ENCODE measurements at places on chromosomes 5 and 9. TPM values are rescaled to one million over a fixed set of nuclear protein-coding genes. Genes with fewer than 3 reads are reported as not detected.

ADAMTS6 gene
- total RNA-seq = 11.5 TPM

SYK gene
- total RNA-seq = 55.9 TPM

PTPN3 gene
- total RNA-seq = 2.8 TPM

PCDHB14 gene
- total RNA-seq = 0.38 TPM

PRRX2 gene
- total RNA-seq = 1.3 TPM

CTXN3 gene
- not detected for total RNA-seq

FAM221B gene
- under 0.01 TPM for total RNA-seq

CDKN2B gene
- 0.80 TPM for total RNA-seq

PCDHGA11 gene
- total RNA-seq = 0.42 TPM

PCDHB6 gene
- 0.09 TPM for total RNA-seq

ENTPD8 gene
- total RNA-seq = 0.14 TPM

AHRR gene
- 0.52 TPM for total RNA-seq

SPATA31C1 gene
- not detected for total RNA-seq

KIF4B gene
- total RNA-seq = 0.05 TPM

NSD1 gene
- total RNA-seq = 34.1 TPM

CLIC3 gene
- total RNA-seq = 13.6 TPM

CDH12 gene
- total RNA-seq = 0.09 TPM

ST8SIA4 gene
- total RNA-seq = 22.5 TPM

GRM6 gene
- not detected for total RNA-seq

All from thymus (tissue), 14 donors.